Progenitor cell of endocrine pancreas (in vitro differentiated cells): ENCODE measurements at places on chromosomes 2 and 18. TPM values are rescaled to one million over a fixed set of nuclear protein-coding genes. Genes with fewer than 3 reads are reported as not detected.

DNA sequence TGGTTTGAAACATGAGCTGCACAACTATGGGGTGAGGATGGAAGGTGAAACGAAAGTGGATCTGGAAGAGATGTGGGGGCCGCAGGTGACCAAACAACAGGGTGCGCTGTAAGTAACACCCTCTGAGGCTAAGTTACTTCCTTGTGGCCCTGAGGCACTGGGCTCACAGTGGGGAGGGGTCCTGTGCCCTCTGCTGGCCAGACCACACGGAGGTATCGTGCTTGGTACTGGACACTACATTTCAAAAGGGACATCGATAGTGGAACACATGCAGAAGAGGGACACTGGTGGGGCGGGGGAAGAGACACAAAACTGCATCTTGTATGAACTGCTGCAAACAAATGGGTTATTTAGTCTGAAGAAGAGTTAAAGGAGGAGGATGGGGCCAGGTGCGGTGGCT, 110.6 kb downstream of the CLIP4 start:
- no peak for DNase-seq

DNA sequence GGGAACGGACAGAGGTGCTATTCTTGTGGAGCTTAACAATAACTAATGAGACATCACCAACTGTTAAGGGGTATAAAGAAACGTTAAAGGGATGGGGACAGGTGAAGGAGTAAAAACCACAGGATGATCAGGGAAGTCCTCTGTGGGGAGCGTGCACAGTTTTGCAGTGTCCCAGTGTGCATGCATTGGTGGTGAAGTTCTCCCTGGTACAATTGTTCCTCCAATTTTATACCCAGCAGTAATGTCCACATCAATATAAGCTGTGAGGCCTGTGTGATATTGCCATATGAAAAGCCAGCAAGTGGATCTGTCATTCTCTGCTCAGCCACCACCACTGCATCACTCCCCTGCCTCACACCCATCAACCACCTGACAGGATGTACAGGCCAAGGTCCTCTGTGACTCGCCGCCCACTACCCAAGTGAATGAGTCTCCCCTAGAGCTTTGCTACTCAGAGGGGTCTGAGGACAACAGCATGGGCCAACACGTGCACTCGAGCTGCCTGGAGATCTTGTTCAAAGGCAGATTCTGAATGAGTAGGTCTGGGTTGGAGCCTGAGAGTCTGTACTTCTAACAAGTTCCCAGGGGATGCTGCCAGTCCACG, 4.6 kb downstream of the MLPH start:
- DNase-seq: no peak

- no peak for DNase-seq
These were observed 2.8 kb downstream of the KCNG2 start for GRCh38 chr18:79800371-79801180.

DNA sequence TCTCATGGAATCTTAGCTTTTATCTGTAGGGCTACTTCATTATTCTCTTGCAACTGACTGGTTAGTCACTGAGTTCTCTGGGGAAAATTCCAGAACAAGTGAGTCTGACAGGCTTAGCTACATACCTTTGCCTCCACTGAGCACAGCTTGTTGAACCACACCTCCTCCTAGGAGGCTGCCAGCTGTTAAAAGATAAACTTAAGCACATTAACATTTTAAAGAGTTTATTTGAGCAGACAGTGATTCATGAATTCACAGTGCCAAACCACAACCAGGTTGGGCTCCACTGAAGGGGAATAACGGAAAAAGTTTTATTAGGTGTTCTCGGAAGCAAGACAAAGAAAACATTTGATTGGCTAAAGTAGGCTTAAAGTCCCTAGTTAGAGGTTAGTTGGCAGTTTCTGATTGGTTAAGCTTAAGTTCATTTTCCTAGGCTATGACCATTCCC, 12.5 kb upstream of the SLC38A11 start:
- no peak for DNase-seq

DNA sequence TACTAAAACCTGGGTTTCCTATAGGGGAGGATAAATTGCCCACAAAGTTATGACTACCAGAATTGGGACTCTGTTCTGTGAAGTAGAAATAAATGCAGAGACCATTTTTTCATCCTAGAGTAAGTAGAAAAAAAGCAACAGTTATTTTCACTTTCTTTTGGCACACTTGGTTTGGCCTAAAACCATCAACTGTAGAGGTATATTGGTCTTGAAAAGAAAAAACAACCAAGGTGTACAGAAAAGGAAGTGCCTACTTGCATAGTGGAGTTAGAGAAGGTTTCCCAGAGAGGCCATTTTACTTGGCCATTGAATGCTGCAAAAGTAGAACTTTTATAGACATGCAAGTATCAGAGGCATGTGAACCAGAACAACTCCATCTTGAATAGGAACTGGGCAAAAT, 89.4 kb upstream of the TACR1 start:
- no peak for DNase-seq

GRCh38 chr2:40187054-40187453, 264.8 kb downstream of the SLC8A1 start:
- no peak for DNase-seq

The SNTG2 gene
- total RNA-seq: 0.50 and 0.62 TPM in 2 replicates

The PNPT1 gene
- total RNA-seq: 26.6 and 27.5 TPM in 2 replicates

GRCh38 chr2:7438855-7439254, 521.6 kb downstream of the RNF144A start:
- DNase-seq: no peak

The EFEMP1 gene
- total RNA-seq: 37.6 and 43.9 TPM in 2 replicates

DNA sequence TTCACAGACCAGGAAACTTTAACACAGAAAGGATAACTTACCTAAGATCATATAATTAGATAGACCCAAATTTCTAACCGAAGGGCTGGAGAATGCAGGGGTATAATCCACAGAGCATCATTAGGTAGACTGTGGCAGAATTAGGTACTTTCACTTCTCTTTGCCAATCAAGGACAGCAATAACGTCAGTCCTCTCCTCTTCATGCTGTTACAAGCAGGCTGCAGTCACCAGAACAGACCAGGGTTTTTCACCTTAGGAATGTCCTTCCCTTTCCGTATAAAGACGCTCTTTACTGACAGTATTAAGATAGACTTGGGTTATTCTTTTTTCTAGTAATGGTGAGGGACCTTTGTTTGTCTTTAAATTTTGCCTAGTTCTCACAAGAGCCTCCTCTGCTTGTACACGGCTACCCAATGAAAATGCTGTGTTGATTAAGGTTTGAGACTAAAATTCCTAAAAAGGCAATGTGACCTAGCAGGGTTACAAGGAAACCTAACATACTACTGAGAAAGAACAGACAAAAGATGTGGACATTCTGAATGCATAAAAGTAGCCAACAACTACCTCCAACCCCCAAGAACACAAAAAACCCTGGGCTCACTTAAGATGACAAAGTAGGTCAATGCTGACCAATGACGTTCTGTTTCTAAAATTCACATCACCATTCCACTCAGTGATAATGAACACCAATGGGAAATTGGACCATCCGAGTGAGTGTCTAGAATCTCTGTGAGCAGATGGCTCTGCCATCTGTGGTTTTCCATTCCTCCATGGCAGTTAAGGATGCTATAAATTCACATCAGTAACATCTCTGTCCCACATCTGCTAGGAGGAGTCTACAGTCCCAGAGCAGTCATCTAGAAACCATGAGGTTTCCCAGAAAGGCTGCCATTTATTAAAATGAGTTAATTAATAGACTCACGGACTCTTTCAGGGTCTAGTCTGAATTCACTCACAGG, 2.1 kb downstream of the PDIA6 start:
- no peak for DNase-seq

DNA sequence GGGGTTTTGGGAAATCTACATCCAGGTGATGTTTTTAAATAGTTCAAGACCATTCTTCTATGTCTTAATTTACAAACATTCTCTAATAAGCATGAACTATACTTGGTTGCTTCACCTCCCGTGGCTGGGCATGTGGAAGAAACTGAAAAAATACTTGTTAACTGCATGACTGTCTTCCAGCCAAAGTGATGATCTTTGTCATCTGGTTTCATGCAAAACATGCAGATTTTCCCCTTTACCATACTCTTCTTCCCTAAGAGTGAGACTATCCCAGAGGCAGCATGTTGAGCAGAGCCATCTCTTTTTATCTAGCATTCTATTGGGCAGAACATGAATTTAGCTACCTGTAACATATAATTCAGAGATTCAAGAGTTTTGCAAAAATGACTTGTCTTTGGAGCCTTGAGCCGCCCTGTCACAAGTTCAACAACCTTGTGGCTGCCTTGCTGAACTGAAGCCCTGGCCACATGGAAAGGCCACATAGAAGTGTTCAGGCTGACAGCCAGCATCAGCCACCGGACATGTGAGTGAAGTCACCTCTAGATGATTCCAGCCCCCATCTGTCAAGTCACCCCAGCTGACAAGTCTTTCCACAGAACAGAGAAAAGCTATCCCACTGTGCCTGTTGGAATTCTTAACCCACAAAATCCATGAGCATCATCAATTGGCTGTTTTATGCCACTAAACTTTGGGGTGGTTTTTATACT, 142.8 kb downstream of the ANKRD44 start:
- DNase-seq: no peak

The WDCP gene
- total RNA-seq: 22.4 and 23.7 TPM in 2 replicates

GRCh38 chr2:129188451-129188850, 791.0 kb upstream of the RAB6C start:
- no peak for DNase-seq

- DNase-seq: no peak
These were observed 17.2 kb downstream of the SH3YL1 start for GRCh38 chr2:246489-247144.

The FNDC4 gene
- 10.2 and 12.2 TPM in 2 replicates for total RNA-seq

DNA sequence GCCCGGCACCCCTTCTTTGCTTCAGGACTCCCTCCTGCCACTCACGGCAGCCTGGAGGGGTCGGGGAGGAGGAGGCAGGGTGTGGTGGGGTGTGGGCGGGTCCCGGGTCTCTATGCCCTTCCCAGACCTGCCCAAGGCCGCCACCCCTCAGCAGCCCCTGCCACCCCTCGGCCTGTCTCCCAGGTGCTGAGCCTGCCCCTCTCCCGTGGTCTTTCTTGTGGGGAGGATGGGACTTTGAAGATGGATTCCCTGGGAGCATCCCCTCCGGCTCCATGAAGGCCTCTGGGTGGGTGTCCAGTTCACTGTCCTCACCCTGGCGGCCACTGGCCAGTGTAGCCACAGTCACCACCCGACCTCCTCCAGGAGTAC, 23.2 kb downstream of the KCNIP3 start:
- no peak for DNase-seq

The CCDC121 gene
- total RNA-seq: 5.6 and 5.7 TPM in 2 replicates

DNA sequence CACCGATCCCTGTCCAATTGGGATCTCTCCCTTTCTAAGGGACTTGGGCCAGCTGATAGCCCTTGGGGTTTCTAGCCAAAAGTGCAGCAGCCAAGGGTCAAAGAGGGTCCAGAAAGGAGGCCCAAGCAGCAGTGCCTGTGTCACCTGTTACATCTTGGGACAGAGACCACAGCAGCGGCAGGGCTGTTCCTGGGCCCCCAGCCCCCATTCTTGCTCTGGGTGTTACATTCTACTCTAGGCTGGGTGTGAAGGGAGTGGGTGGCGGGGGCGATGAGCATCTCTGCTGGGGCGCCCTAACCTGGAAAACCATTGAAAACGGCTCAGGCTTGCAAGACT, 1.2 kb downstream of the PAX3 start:
- no peak for DNase-seq

The ALK gene
- total RNA-seq: 0.11 TPM in 1 of 2 replicates, not detected in the other

- no peak for DNase-seq
These were observed 415.6 kb upstream of the LYPD1 start for GRCh38 chr2:133085646-133086045.

- no peak for DNase-seq
These were observed 503.0 kb upstream of the KLHL29 start for GRCh38 chr2:22882011-22882410.

DNA sequence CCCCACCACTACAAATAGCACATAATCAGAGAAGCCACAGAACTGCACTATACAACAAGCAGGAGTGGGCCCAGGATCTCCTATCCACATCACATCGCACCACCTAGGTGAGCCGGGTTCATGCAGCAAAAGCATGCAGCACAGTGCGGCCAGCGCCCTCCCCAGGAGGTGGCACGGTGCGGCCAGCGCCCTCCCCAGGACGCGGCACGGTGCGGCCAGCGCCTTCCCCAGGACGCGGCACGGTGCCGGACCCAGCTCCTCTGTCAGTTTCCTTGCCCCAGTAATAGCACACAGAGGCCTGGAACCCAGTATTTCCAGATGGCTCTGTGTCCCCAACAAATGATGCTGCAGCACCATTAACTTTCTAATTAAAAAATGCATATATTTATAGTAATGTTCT, 114.1 kb downstream of the EIPR1 start:
- no peak for DNase-seq

GRCh38 chr2:205814039-205814364, 131.7 kb downstream of the NRP2 start:
- DNase-seq: no peak

The AFF3 gene
- total RNA-seq: 7.3 and 7.5 TPM in 2 replicates
